ENCODE measurements at places on chromosomes 4 and X. TPM values are rescaled to one million over a fixed set of nuclear protein-coding genes. Genes with fewer than 3 reads are reported as not detected.

Gene RPGR
- 22.3 TPM for total RNA-seq

Gene ASMT
- not detected for total RNA-seq

Gene BANK1
- total RNA-seq: 0.75 TPM

Gene FTHL17
- total RNA-seq: not detected

Gene ANK2
- total RNA-seq: 96.2 TPM

Gene NPY1R
- total RNA-seq: 11.4 TPM

Gene FANCB
- 12.8 TPM for total RNA-seq

Gene NDP
- total RNA-seq: not detected

Gene FGD1
- total RNA-seq: 22.3 TPM

Gene CDX4
- not detected for total RNA-seq

Gene NXF2
- total RNA-seq: 0.75 TPM

Gene TGIF2LX
- total RNA-seq: not detected

- DNase-seq: no peak
These were observed 840 bp downstream of the GUF1 start for GRCh38 chr4:44679060-44679459.

GRCh38 chr4:14130551-14130950 lies 503.0 kb upstream of the BOD1L1 start:
- DNase-seq: no peak

- DNase-seq: no peak
These were observed 18.5 kb upstream of the CXCL3 start for GRCh38 chr4:74056858-74057562.

DNA sequence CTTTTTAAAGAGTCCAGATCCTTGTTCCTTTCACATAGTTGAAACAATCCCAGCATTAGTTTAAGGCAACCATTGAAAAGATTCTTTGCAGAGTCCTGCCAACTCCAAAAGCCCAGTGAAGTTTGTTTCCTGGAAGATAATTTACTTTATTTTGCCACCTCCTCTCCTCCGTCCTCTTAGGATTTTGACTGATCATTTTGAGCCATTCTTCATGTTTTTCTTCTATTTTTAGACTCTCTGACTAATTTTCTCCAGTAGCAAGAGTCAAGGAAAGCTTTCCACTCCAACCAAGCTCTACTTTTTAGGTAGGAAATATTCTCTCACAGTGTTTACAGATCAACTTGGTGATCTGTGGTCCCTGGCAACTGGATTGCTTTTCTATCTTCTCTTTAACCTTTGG lies 10.3 kb downstream of the NCBP2L start:
- DNase-seq: no peak

GRCh38 chr4:5376015-5376414 lies 324.7 kb downstream of the STK32B start:
- no peak for DNase-seq

DNA sequence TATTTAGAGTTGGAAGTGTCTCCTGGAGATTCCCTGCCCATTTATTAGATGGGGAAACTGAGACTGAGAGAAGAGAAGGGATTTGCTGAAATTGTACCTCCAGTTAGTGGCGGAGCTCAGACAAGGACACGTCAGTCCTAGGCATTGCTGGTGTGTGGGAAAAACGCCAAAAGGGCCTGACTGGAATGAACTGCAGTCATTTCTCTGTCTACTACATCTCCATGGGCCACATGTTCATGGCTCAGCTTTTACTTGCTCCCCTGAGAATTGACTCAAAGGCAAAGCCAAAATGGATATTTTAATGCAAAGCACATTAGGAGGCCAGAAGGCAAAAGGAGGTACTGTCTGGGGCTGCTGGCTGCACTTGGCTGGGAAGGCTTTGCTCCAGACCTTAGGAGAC lies 3.9 kb downstream of the TFDP3 start:
- DNase-seq: no peak

DNA sequence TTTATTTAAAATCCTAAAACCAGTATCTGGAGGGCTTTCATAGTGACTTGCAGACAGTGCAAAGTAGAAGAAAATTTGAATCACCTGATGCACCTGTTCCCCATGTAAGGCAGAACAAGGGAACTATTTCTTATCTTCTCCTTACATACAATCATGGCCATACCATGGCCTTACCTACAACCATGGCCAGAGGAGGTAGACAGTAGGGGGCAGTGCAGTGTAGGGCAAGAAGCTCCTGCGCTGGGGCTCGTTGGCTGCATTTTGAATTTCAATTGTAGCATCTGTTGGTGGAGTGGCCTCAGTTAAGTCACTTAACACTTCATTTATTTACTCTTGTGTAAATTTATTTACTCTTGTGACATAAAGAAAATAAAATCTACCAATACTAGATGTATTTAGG lies 33.0 kb downstream of the GALNTL6 start:
- peak; percentile 95 for DNase-seq

GRCh38 chr4:8267077-8267476 lies 2.5 kb upstream of the HTRA3 start:
- peak; percentile 90 for DNase-seq

GRCh38 chrX:130896026-130896425 lies 7.0 kb downstream of the ENOX2 start:
- DNase-seq: no peak

DNA sequence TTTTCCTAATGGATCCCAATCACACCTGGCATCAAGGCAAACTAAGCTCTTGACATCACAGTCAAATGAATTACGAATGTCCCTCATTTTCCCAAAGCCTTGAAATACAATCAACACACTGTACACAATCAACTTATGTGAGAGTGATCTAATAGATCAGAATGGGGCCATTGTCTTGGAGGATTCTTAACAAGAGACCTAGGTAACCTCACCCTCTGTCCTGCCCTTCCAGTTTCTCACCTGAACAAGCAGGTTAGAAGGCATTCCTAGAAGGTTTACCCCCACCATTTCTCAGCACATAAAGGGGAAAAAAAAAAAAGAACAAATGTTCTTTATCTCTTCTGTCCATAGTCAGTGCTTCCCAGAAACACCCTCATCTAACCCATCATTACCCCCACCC lies 6.3 kb downstream of the SLC39A8 start:
- DNase-seq: no peak

DNA sequence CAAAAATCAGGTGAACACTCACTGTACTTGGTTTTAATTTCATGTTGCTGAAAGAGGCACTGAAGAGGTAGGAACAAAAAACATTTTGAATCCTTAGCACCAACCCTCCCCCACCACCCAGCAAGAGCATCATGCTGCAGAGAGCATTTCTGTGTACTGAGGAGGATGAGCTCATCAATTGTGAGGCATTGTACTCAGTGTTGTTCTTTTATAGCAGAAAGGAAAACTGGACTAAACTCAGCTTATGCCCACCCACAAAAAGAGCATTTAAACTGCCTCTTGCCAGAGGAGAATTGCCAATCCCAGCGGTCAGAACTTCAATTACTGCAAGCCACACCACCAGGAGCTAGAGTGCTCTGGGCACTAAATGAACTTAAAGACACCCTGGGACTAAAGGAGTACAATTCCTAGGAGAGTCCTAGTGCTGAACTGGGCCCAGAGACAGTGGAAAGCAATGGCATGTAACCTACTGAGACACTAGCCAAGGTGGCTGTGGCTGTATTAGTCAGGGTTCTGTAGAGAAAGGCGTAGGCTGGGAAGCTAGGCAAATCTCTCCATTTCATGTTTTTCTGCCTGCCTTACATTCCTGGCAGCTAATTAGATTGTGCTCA lies 280.7 kb upstream of the KLHL4 start:
- no peak for DNase-seq

GRCh38 chrX:15073313-15073712 lies 196.6 kb downstream of the ASB9 start:
- no peak for DNase-seq

DNA sequence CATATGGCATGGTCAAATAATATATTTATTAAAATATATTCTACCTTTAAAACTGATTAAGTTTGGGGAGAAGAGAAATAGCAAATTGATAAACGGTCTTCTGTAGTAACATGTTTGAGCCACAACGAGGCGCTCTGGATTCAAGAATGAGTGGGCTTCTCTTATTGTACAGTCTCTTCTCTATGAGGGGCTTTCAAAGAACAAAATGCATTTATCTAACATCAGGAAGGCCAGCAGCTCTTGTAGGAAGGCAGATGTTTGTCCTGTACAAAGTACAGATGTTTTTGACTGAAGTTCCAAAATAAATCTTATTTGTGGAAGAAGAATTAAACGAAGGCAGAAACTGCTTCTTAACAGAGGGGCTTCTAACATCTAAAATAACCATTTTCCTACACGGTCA lies 153.6 kb downstream of the RASL11B start:
- peak; percentile 74 for DNase-seq

GRCh38 chrX:48937054-48937907 lies 18.5 kb upstream of the PIM2 start:
- DNase-seq: peak; percentile 64

DNA sequence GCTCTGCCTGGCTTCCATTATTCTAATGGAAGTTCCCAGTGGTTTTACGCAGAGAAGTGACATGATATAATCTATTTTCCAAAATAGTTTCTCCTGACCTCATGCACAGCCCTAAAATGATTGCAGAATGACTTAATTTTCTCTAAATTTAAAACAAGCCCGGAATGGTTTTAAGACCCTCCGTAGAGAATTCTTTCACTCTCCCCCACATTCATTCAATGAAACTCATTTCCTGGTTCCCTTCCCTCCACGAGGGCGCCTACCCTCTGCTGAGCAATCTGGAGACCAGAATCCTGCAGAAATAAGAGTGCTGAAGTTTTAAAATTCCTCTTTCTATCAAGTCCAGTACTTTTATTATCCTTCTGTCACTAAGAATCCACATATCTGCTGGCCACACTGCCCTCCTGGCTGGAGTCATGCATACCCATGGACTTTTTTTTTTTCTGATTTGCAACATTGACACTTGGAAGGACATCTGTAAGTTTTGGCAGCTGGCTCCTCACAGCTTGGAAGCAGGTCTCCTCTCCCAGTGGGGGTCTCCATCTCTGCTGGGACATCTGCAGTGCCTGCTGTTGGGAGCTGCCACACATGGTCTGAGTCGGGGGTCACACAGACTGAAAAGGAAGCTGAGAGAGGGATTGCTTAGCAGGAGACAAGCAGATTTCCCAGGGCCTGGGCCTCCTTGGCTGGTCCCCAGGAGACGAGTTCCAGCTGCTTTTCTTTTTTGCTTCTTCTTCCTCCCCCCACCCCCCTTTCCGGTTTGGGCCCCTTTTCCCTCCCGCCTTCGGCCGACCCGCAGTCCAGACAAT lies 86.1 kb downstream of the SOWAHB start:
- DNase-seq: peak; percentile 64

DNA sequence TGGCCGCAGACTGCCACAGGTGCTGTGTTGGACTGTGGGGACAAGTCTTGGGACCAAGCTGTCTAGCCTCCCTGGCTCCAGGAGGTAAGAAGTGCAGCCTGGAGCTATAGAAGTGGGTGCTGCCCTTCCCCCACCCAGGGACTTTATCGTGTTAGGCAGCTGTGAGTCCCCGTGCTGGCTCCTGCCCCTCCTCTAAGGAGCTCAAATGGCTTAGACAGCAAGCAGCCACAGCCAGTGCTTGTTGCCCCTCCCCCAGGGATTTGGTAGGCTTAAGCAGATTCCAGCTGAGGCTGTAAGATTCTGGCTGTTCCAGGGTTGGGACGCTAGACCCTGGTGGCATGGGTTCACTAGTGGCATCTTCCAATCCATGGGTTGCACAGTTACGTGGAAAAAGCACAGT lies 979.4 kb upstream of the PCDH10 start:
- DNase-seq: peak; percentile 47

DNA sequence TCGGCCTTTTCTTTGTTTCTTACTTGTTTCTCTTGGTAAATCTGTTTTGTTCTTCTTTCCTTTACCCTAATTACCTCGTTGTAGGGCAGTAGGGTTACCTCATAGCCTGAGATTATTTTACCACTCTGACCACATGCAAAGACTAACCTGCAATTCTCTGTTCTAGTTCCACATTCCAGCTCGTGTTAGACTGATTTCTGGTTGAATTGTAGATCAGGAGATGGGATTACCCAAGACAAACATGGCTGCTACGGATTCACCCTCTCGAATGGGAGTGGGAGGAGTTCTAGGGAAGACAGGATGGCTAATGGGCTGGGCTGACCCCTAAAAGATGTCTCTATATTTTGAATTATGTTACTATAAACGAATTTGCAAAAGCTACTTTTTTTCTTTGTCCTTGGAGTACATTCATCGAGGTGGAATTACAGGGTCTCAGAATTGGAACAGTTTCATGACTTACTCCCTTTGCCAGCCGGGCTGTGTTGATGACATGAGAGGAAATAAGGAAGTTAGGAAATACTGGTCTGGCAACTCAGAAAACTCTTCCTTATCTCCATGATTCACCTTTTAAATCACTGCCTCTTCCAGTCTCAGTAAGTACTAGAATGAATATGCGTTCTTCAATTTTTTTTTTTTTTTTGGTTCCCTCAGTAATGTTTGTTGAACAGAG lies 36.7 kb upstream of the FBXW7 start:
- no peak for DNase-seq

DNA sequence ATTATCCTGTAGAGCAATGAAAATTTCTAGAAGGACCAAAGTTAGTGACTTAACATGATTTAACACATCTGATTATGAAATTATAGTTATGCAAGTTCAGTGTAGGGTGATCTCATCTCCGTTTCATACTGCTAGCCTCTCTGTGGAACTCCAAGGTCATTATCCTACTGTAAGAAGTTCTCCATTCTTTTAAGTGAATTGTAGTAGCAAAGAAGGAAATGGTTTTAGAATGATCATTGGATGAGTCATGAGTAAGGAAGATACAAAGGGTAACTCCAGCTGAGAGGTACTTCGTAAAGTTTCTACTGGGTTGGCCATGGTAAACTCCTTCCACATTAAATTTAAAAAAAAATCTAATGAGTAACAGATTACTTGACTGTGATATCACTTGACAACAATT lies 215.0 kb upstream of the GIMD1 start:
- DNase-seq: no peak

DNA sequence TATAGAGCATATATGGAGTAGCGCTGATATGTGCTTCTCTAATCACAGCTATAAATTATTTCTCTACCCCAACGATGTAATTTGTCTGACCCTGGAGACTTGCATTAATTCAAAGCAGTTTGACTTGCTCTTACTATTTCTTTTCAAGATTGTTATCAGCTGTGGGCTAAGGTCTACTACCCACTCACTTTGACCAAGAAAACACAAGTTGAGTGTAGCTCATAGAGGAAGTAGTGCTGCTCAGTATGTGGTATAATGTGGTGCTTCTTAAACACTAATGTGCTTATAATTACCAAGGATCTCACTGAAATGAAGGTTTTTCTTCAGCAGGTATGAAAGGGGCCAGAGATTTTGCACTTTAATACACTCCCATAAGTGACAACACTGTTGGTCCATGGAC lies 70.1 kb downstream of the INPP4B start:
- no peak for DNase-seq

All from endodermal cell (in vitro differentiated cells).